ENCODE measurements at places on chromosomes 16 and 17.

GRCh38 chr17:49822829-49823228, 25.0 kb downstream of the TAC4 start:
- no peak for DNase-seq

- DNase-seq = no peak
These were observed 182.5 kb downstream of the ZNF18 start for GRCh38 chr17:11814655-11815262.

DNA sequence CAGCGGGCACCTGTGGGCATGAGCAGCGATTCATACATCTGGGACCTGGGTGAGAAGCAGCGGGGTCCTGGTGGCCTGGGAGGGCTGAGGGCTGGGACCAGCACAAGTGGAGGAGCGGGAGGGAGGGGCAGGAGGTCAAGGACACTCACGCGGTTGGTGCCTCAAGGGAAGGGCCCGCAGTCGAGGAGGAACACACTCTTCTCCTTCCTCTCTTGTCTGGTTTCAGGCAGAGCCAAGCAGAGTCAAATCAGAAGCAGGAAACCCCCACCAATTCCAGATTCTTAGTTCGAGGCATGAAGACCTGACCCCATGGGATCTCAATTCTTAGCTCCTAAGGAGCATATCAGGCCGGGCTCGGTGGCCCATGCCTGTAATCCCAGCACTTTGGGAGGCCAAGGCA, 15.7 kb downstream of the DNAI2 start:
- no peak for DNase-seq

DNA sequence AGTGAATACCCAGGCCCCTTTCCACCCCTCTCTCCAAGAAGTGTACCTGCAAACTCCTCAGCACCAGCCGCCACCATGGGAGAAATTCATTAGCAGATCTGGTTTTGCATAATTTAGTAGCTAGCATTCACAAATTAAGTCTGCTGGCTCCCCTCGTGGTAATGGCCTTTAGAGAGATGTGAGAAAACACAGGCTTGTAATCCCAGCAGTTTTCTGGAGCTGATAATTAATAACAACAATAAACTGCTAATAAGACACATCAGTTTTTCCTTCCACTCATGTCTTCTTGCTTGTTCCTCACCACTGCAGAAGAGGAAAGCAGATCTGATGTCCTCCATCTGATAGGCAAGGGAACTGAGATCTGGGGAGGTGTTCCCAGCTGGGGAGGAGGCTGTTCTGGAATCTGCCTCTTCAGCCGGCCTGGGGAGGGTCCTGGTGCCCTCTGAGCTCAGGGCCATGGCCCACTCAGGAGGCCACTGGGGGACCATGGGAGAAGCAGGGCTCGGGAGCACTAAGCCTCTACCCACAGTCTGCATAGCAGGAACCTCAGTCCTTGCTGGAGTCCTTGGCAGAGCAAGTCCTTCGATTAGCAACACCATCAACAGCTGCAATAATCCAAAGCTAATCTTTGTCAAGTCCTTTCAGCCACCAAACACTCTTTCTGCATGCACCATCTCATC, 74.2 kb upstream of the DNAJA2 start:
- DNase-seq = no peak

GRCh38 chr16:8110572-8111514, 479.5 kb downstream of the TMEM114 start:
- no peak for DNase-seq

DNA sequence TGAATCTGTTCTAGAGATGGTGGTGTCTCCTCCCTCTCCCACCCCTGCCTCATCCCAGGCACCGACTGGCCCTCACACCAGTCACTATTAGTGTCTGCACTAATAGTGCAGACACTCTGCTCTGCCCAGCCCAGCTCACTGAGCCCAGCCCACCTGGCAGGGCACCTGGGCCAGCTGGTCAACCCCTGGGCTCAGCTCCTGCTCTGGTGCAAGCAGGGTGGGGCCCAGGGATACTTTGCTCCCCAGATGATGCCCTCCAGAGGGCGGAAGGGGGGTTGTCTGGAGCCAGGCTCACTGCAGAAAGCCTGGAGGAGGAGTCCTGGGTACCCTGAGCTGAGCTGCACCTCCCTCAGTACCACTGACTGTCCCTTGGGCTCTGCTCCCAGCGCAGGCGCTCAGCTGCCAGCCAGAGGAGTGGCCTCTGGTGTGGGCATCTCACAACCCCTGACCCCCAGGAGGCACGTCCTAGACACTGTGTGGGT, 14.5 kb downstream of the RAB11FIP4 start:
- DNase-seq = no peak

- no peak for DNase-seq
These were observed 367.8 kb upstream of the SOX9 start for GRCh38 chr17:71753070-71753469.

GRCh38 chr17:81489998-81490992, 22.3 kb downstream of the ACTG1 start:
- no peak for DNase-seq

GRCh38 chr17:58362368-58363014, 10.5 kb upstream of the SUPT4H1 start:
- DNase-seq = no peak

DNA sequence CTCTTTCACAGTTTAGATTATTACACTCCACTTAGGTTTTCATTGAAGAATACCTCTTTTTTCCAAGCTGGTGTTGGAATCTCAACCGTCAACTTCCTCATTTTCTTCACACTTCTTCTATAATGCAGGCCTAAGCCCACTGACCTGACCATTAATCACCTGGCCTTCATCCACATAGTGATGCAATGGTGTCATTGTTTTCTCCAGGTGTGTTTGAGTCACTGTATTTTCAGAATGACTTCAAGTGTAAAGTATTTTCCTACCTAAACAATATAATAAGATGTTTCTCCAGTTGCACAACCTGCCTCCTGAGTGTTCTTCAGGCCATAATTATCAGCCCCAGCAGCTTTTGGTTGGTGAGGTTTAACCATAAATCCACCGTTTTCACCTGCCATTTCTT, 1675.1 kb downstream of the TP53TG3F start:
- DNase-seq = no peak

DNA sequence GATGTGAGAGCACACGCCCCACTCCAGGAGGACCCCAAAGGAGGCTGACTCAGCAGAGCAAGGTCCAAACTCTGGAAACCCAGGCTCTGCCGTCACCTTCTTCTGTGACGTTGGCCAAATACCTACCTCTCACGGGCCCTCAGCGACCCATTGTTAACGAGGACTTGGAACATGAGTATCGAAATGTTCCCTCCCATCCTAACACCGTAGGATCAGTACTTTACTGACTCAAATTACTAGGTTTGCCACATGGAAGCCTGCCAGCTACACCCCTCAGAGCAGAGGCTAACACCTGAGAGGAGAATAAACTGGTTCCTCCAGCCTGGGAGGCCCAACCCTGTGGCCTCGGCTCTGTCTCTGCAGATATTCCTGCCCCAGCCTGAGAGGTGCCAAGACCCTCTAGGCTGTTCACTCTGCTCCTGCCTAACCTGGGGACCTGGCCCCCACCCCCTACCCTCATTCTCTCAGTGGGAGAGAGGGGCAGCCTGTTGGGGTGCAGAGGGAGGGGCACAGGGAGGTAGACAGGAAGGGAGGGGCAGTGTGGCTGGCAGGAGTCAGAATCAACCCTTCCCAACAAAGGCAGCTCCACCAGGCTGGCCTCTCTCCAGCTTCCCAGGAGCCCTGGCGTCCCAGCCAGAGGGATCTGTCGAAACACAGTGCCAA, 4.4 kb downstream of the PITPNM3 start:
- no peak for DNase-seq

GRCh38 chr16:66212428-66212827, 154.1 kb upstream of the CDH5 start:
- no peak for DNase-seq

DNA sequence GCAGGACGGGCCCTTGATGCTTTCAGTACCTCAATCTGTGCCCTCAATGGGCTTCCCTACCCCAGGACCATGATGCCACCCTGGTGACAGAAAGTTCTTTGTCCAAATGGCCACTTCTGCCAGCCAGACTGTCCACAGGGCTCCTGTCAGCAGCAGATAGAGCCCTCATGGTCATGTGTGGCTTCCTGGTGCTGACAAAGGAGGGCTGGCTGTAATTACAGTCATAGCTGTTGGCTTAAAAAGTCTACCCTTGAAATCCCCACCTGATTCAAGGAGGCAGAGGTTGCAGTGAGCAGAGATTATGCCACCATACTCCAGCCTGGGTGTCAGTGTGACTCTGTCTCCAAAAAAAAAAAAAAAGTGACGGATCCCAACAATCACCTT, 3.3 kb downstream of the TRPV2 start:
- no peak for DNase-seq

DNA sequence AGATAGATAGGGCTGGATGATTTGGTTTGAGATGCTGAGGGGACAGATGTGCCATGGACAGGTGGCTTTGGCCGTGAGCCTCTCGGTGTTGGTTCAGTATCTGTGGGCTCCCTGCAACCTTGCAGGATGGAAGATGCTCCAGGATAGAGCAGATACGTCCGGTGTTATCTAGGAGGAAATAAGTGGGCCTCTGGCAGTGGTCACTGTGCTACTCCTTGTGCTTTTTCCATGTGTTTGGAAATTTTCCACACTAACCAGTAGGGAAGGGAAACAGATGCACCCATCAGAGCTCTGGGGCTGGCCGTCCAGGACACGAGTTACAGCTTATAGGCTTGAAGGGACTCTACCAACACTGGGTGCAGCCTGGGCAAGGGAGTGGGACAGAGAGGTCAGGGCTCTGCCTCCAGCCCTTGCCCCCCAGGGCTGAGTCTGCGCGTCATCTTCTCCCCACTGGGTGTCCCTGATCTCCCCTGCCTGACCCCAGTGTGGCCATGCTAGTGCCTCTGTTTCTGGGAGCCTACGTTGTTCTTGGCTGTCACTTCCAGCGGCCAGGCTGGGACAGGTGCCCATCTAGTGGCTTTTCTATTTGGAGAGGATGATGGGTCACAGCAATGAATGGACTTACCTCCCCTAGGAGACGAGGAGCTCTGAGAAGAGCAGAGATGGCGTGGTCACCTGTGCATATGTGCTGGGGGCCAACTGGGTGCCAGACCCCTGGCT, 166.9 kb downstream of the SEC14L1 start:
- no peak for DNase-seq

DNA sequence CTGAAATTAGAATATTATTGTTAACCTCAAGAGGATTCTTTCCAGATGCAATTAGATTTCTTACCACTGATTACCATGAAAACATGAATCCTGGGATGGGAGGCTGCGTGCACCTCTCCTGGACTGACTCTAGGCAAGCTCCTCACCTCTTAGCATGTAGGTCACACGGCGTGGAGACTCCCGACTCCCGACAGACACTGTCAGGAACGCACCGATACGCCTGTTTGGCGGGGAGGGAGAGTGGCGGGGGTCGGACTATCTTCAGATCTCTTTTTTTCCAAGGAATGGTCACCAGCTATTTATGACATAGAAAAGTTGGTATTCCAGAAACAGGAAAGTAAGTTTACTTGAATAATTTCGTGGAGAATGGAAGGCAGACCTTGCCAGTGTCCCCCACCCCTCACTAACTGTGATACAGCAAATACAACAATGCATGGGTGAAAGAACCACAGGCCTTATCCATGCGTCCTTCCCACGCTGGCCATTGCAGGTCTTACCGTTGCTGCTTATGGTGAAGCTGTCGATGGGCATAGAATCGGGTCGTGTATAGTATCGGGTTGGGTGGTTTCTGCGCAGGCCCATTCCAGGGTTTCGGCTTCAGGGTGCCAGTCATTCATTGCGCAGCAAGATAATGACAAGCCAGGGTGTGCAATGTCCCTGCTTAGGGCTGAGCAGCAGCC, 62.6 kb upstream of the ENDOV start:
- DNase-seq = no peak

DNA sequence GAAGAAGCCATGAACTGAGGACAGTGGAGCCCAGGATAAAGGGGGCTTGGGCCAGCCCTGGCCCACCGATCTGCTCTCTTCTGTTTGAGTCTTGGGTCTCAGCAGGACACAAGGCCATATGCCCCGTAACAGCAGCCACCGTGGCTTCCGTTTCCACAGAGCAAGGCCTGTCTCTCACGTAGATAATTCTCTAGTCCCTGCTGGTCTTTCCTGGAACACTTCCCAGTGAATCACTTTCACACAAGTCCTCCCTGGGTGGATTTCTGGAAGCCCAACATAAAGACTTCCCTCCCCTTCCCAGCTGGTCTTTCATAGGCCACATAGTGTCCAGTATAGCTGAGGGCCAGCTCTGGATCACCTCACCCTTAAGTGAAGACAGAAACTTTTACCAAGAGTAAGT, 19.9 kb upstream of the C16orf78 start:
- DNase-seq = no peak

DNA sequence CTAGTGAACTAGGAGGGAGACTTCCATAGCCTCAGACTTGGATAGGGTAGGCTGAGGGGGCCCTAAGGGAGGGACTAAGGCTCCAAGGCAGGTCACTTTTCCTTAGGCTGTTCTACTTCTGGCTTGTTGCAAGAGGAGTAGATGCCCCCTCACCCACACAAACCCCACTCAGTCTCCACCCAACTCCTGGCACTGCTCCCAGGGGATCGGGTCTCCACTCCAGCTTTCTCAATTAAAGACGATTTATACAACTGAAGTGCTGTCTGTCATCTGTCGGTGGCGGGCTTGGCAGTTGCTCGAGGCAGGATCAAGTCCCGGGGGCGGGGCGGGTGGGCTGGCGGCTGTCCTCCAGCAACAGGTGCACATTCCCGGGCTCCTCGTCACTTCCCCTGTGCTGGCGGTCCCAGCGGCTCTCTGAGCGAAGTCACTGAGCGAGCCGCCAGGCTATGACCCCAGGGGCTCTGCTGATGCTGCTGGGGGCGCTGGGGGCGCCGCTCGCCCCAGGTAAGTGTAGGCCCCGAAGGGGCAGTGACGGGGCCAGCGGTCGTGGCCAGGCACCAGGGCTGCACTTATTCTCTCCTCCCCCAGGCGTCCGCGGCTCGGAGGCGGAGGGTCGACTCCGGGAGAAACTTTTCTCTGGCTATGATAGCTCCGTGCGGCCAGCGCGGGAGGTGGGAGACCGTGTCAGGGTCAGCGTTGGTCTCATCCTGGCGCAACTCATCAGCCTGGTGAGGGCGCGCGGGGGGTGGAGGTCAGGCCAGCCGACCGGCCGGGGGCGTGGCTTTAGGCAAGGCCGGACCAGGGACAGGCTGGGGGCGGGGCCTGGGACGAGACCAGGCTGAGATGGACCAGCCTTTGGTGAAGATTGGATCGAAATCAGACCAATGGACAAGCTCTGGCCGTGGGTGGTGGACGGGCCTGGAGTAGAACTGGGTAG, at the start of gene CHRNB1:
CHRNB1 (plus strand) TSS at position 380 of the 937 bp plus-strand sequence; CDS start at position 447, 67 bp downstream.
- no peak for DNase-seq
